ENCODE measurements at places on chromosomes 3 and 15.

DNA sequence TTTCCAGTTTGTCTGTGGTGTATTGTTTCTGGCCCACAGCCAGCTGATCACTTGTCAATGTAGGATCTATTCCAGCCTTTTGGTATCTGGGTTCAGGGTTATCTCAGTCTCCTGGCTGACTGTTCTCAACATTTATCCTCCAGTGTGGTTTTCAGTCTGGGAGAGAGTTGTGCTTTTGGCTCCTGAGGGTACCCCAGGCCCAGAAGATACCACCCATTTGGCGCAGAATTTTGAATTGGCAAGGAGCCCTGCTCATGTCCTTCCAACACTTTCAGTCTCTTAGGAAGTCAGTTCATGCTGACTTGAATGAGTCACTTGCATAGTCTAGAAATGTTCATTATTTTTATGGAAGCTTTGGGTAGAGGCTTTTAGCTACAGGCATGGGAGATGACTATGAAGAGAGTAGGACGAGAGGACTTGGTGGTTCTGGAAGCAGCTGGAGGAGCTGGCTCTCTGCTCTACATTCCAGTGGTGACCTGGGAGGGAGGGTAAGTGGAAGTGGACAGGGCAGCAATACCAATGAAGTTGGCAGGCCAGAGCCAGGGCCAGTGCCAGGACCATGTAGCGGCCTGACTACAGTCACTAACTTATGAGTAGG is 7.2 kb downstream of the POLR2H start:
- peak; percentile 73 for DNase-seq

- no peak for DNase-seq
Measured at GRCh38 chr3:37934631-37935289, 55.8 kb upstream of the VILL start.

- DNase-seq, result peak; percentile 63
Measured at GRCh38 chr3:107235928-107236315, 141.3 kb upstream of the CCDC54 start.

DNA sequence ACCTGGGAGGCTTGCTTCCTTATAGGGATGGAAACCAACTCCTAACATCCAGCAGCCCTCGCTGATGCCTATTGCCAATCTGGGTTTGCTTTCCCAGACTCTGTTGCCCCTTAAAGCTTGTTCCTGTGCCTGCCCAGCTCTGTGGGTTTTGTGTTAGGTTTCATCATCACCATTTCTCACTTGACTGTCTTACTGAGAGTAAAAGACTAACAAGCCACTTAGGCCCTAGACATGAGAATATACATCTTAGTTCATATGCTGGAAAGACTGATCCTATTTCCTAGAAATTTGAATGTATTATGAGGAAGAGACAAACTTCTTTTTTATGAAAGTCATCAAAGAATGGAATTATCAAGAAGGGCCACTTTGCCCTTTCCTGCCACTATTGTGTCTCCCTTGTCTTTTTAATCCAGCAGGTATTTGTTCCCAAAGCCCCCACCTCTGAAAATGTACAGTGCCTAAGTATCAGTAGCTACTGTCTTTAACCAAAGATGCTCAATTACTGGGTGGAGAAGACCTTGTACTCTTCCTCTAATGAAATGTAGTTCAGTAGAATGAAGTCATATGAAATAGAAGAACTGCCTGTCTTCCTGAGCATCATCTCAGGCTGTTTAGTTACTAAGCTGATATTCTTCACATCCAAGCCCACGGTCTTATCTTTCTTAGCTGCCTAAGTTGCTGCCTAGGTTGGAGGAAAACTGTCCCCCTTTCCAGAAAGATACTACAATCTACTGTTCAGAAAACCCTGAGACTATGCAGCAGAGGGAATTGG is 59.8 kb upstream of the ZPLD1 start:
- DNase-seq, result no peak

DNA sequence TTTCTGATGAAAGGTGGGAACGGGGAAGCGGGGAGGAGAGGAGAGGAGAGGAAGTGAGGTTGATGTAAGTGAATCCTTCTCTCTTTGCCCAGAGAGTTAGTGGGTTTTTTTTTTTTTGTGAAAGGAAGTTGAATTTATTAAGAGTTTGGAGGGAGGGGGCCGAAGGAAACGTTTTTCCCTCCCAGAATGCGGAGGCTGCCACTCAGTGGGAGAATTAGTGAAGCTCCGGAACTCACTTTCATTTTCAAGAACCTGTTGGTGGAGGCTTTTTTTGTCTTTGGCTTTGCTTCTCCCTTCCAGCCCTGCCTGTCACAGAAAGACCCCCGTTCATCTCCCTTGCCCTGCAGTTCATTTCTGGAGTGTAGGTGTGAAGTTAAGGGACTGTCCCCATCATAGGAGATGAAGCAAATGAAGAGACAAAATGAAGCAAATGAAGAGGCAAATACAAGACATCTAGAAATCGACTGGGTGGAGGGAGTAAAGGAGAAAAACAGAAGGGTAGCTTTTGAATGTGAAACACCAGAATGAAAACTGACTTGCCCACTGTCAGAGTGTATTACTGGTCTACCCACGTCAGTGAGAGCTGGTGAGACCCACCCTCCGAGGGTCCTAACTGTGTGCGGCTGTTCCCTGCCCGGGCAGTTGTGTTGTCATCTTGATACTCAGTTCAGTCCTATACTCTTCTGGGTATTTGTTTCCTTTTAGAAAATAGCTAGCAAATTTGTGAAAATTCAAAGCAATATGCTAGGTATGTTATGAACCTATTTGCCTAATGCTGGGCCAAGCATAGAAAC is 91.5 kb downstream of the ITPR1 start:
- DNase-seq, result peak; percentile 52

- DNase-seq, result no peak
Measured at GRCh38 chr15:59751552-59752413, 62.7 kb upstream of the BNIP2 start.

DNA sequence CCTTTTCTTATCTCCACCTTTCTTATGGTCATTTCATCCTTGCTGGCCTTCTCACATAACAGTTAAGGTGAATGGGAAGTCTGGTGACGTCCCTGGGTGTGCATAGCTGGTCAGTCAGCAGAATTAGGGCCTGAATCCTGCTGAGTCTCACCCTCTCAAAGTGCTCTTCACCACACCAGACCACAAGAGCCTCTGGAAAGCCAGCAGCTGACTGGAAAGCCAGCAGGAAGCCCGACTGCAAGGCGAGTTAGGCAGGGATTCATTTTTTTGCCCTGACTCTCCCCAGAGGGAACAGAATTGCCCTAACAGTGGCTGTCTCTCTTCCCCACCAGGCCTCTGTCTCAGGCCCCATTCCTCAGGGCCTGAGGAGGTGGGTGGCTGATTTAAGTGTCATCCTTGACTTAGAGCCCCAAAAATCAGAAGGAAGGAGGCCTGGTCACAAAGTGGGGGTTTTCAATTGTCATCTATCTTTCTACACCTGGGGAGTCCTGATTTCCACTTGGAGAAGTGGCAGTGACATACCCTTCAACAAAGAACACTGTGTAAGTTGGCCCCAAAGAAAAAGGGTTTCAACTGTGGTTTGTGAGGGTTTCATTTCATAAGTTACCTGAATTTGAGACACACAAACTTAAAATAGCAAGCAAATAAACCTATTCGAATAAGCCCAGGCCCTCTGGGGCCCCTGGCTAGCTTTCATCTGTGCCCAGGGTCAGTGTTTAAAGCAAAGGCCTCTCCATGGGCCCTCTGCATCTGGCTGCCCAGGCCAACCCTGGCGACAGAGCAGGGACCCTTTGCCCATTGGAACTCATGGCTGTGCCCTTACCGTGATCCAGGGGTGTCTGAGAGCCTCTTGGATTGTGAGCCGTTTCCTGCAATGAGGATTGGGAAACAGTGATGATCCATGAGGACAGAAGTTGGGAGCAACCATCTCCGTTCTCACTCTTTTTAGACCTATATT is 90.5 kb upstream of the HERC1 start:
- DNase-seq, result no peak

GRCh38 chr15:41658689-41659088 is 1.5 kb upstream of the MGA start:
- no peak for DNase-seq

- DNase-seq, result no peak
Measured at GRCh38 chr3:88259045-88259444, 109.3 kb downstream of the C3orf38 start.

GRCh38 chr3:164537485-164537884 is 540.8 kb downstream of the SI start:
- DNase-seq, result no peak

DNA sequence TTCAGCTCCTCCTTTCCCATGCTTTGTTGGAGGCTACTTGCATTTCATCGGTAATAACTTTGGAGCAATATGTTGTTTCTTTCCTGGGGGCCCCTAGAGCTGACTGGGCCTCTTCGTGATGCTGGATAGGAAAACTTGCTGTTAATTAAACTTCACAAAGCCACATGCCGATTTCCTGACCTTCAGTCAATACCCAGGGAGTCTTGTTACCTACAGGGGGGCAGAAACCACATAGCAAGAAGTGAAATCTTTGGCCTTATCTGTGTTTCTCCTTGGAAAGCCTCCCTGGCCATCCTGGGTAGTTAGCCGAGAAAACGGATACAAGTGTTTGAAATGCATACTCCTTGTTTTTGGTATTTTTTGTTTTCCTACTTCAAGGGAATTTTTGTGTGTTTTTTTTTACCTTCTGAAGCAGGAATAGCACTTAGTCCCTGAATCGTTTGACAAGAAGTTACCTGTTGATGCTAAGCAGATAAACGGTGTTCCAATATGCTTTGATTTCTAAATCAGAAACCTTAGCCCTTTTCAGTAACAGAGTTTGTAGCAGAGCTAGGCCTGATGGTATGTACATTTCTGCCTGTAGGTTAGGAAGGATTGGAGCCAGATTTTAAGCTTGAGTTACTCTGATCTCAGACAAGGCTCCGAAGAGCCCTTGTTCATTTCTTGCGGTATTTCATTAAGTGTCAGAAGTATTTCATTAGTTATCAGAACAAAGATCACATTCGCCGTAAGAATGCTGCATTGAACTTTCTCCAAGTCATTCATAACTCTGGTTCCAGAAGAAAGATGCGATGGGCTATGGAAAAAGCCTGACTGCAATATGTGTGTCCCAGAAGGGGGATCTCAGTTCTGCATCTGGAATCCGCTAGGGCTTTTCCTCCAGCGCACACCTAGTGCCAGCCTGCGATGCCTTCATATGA is 111.5 kb downstream of the THSD4 start:
- DNase-seq, result no peak

DNA sequence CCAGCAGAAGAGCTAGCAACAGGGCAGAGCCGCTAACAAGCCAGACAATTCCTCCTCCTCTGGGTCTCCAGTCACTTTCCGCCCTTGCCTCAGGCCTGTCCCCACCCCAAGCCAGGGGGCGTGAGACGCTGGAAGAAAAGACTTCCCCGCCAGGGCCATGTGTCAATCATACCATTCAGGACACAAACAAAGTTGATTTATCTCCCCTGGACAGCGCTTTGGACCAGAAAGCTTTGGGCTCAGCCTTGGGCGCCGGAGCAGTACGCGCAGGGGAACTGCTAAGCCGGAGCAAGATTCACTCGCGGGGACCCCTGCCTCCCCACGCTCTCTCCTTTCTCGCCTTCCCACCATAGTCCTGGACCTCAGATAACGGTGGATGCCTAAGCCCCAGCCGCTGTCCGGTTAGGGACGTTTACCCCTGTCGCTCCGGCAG is 479 bp downstream of the LRRC2 start:
- DNase-seq, result peak; percentile 40

- DNase-seq, result no peak
Measured at GRCh38 chr15:48402427-48403177, 71.4 kb downstream of the DUT start.

- no peak for DNase-seq
Measured at GRCh38 chr3:123448536-123449101, at the start of gene ADCY5. TSS of gene ADCY5 (minus strand) at chr3:123449090. CDS start at chr3:123448545, 545 bp downstream.

GRCh38 chr3:53997476-53997875 is 105.8 kb upstream of the SELENOK start:
- no peak for DNase-seq

DNA sequence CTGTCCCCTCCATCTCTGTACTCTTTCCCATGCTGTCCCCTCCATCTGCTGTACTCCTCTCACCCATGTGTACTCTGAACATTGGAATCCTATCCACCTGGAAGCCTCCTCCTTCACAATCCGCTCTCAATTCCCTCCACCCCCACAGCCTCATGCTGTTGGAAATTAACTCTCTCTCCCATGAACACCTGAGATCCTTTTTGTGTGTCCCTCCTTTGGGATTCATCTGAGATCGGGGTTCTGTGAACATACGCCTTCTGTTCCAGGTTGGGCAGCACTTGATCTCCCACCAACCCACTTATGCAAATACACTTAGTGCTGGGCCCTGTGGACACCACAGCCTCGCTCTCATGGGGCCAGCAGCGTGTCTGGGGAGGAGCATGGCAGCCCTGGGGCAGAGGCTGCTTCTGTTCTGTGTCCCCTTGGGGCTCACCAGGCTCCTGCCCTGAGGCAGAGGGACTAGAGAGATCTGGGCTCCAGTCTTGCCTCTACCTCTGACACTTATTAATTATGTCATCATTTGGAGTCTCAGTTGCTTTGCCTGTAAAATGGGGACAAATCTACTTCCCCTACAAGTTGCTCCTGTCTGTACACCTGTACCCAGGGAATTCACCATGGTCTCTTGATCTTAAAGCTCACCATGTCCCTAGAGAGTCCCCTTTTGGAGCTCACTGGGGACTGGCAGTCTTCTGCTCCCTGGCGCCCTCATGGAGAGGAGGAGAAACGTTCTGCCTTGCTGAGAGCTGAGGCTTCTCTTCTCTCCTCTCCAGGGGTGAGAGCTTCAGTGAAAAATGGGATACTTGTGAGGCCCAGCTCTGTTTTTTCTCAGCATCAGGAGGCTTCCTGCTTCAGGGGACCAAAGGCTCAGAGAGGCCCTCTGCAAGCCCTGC is 42.7 kb downstream of the ITGA11 start:
- DNase-seq, result peak; percentile 7

- no peak for DNase-seq
Measured at GRCh38 chr3:171132873-171133272, 106.4 kb upstream of the SLC2A2 start.

- no peak for DNase-seq
Measured at GRCh38 chr3:35919160-35919559, 279.8 kb downstream of the ARPP21 start.

DNA sequence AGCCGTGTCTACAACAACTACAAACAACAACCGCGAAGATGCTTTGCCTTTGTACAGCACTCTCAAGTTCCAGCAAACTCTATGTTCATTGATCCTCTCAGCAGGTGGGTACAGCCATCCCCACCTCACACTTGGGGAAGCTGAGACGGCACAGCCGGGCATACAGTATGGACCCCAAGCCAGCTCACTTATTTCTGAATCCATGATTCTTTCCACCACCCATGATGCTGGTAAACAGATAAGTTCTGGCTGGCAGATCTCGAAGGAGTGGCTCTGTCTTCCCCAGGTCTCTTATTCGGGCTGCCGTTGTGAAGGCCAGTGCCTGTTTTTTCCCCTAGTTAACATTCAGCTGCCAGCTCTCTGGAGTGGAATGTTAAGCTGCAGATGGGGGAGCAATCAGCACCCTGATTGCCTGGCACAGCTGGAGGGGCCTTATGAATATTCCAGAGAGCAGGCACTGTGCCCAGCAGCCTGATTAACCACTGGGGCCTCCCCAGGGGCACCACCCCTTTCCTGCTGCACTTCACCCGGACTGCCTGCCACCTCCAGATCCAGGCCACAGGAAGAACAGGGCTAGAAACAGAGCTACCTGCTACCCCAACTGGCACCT is 73.2 kb downstream of the CORO2B start:
- peak; percentile 49 for DNase-seq

- no peak for DNase-seq
Measured at GRCh38 chr15:42737529-42738328, 801 bp upstream of the CDAN1 start.

- DNase-seq, result no peak
Measured at GRCh38 chr3:25273582-25274171, 154.4 kb upstream of the RARB start.

- DNase-seq, result no peak
Measured at GRCh38 chr3:49388289-49388820, 23.4 kb downstream of the RHOA start.
